ENCODE measurements at places on chromosomes 7 and 10. TPM values are rescaled to one million over a fixed set of nuclear protein-coding genes. Genes with fewer than 3 reads are reported as not detected.

CTTNBP2 gene
- total RNA-seq, result not detected

SDK1 gene
- total RNA-seq, result 1.1 TPM

STRIP2 gene
- total RNA-seq, result 41.3 TPM

CARD11 gene
- 108 TPM for total RNA-seq

MRLN gene
- not detected for total RNA-seq

SLC16A12 gene
- total RNA-seq, result not detected

All from activated CD4-positive, alpha-beta T cell treated with anti-CD3 and anti-CD28 coated beads for 36 hours (primary cell).